ENCODE measurements at places on chromosomes 7 and 10.

DNA sequence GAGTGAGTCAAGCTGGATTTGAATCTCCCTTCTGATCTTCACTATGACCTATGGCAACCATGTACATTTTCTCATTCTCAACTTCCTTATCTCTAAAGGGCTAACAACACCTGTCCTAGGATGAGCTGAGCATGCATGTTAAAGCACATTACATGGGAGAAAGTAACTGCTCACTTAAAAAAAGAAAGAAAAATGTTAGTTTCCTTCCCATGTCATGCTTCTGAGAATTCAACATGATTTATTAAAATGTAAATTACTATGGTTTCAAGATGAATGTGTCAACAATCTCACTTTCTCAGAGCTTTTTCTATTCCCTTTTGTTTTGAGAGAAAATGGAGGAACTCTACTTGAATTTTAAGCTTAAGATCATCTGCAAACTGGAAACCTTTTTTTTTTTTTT, 295.3 kb downstream of the SKIDA1 start:
- no peak for DNase-seq

DNA sequence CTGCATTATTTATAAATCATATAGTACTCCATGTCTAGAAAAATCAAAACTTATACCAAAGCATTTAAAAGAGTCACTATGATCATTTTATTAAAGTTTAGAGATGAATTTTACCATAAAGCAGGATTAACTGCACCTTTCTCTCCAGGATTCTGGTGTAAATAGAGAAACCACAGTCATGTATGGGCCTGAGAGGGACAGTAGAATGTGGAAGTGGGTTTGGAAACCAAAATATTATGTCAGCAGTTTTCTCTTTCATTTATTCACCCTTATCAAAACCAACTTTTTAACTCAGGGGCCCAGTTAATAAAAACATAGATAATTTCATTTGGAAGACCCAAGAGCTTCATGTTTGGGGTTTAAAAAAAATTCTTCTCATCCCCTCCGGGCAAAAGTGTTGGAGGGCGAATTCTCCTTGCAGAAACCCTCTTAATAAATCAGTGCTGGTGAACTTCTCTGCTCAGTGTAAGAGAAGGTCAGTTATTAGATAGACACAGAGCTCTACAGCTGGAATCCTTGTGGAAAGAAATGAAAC, 266.2 kb downstream of the CREB5 start:
- DNase-seq: peak; percentile 33

- no peak for DNase-seq
Measured at GRCh38 chr7:104341546-104341945, 13.1 kb downstream of the LHFPL3 start.

DNA sequence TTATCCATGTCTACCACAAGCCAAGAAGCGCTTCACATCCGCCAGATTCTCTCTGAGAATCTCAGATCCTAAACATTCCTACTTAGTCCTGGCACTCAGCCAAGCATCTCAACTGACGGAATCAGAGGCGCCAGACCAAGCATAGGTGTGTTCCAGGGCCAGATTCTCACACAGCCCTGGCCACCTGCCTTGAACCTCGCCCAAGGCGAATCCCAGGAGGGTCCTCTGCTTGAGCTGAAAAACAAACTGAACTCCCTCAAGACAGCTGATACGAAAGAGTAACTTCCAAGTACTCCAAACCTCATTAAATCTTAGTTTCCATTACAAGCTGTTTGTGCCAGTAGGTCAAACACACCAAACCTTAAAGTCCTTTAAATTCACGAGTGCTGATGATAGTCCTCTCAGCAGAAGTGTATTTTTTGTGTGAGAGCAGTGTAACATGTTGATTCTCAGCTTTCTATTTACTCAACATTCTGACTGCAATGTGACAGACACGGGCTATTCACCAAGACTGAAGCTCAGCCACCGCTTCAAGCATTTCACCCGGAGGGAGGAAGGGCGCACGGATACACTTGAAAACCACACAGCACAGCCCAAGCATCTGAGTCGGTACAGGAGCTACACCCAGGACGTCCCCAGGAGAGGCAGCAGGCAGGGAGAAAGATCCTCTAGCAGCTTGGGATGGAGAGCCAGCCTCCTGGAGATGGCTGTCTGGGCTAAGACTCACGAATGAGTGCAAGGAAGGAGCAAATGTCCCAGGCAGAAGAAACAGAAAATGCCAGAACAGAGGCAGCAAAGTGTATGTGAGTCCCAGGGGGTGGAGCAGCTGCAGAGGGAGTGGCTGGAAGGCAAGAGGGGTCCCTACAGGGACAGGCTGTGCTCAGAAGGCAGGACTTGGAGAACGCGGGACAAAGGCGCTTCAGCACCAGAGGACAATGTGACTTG, 6.0 kb downstream of the PARD3 start:
- peak; percentile 54 for DNase-seq

DNA sequence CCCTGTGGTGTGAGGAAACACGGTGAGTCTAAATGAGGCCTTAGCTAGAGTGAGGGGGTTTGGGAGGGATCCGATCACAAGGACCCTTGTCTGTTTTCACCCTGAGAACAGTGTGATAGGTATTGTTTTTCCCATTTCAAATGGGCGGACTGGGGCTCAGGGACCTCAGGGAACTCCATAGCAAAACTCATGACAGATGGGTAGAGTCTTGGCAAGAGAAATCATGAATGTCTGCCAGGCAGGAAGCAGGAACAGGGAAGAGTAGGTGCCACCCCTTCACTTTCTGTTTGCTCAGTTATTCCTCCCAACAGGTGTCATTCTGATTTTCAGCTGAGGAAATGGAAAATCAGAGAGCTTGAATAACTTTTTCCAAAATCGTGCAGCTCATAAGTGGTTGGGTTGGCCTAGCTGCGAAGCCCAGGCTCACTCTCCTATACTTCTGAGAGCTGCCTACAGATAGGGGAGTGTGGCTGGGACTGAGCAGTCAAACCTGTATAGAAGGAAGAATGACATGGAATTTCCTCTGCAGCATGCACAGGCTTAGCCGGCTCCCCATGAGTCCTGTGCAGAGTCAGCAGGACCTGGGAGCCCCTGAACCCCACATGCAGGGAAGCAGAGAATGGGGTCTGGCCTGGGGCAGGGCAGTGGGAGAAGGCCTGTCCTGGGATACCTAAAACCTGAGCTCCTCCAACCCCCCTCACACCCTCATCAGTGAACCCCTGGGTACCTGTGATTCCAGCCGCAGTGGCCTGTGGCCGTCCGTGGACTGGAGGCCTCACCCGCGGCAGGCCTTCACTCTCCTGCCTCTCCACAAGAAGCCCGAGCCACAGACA, 17.6 kb upstream of the C10orf105 start:
- no peak for DNase-seq

DNA sequence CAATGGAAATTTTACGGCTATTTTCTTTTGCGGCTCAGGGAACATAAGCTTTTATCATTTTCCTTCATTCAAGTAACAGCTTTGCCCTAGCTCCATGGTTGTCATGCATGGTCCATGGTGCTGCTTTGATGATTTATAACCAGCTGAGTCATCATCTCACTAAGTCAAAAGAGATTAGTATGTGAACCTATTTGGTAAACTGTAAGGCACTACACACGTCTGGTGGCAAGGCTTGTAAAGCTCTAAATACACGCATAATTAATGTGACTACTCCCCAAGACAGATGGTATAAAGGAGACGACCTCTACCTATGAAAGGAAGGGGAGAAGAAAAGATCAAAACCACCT, 340.2 kb downstream of the KCNMA1 start:
- peak; percentile 63 for DNase-seq

GRCh38 chr7:151178236-151178635, 8.8 kb downstream of the ASB10 start:
- DNase-seq: no peak

DNA sequence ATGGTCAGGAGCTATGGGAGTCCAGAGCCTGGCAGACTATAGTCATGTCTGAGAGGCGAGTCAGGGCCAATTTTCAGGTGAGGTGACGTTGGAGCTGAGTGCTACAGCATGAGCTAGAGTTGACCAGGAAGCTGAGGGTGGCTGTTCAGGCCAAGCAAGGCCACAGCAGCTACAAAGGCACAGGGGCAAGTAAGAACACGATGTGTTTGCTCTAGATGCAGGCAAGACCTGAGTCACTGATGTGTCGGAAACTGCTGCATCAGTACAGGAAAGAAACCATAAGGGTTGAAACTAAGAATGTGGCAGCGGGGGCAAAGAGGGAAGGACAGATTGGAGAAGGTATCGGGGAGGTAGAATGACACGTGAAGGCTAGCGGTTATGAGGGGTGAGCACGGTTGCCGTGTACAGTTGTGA, 11.8 kb upstream of the RRP12 start:
- DNase-seq: no peak

- DNase-seq: no peak
Measured at GRCh38 chr10:42929993-42930392, 146.9 kb upstream of the RET start.

DNA sequence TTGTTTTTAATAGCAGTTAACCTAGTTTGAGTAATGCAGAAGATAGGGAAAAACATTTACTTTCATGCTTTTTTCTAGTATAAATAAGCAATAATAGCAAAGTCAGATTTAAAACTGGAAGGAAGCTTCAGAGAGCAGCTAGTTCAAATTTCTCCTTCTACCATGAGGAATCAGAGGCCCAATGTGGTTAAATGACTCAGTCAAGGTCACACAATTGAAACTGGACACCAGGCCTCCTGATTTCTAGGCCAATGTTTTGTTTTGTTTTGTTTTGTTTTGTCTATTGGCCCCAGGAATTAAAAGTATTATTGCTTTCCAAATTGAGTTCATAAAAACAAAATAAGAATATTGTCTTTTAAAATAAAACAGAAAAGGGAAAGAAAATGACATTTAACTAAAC, 122.3 kb downstream of the TRIL start:
- DNase-seq: peak; percentile 68

DNA sequence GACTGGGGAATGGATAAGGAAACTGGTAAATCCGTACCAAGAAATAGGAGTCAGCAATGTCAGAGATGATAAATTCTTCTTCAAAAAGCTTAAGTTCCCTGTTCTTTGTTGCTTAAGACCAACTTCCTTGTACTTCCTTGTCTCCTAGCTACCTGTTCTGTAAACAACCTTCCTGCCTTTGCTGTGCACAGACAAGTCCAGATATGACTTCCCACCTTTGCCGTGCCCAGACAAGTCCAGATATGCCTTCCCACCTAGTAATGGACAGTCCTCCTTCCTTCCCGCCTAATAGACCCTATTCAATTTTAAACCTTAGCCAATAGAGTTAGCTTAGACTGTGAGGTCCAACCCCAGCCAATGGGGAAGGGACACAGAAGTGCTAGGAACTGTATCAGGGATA, 2.5 kb upstream of the ZNF33A start:
- no peak for DNase-seq

- DNase-seq: no peak
Measured at GRCh38 chr10:14192746-14193145, 138.0 kb downstream of the FRMD4A start.

- DNase-seq: no peak
Measured at GRCh38 chr10:98696516-98696915, 249.8 kb upstream of the HPS1 start.

DNA sequence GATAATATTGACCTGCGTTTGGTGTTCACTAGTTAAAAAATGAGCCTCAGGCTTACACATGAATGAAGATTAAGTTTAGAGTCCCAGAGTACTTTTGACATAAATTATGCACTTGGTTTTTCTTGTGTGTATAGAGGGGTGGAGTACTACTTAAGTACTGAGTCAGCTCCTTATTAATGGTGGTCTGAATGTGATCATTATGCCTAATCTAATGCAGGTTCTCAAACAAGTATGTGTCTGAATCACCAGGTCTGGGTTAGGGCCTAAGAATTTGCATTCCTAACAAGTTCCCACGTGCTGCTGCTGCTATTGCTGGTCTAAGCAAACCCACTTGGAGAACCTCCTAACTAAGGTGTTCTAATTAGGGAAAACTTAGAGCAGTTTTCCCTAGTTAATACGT, 30.7 kb upstream of the STOX1 start:
- peak; percentile 57 for DNase-seq

- no peak for DNase-seq
Measured at GRCh38 chr10:50310560-50311174, 59.4 kb upstream of the ASAH2 start.

DNA sequence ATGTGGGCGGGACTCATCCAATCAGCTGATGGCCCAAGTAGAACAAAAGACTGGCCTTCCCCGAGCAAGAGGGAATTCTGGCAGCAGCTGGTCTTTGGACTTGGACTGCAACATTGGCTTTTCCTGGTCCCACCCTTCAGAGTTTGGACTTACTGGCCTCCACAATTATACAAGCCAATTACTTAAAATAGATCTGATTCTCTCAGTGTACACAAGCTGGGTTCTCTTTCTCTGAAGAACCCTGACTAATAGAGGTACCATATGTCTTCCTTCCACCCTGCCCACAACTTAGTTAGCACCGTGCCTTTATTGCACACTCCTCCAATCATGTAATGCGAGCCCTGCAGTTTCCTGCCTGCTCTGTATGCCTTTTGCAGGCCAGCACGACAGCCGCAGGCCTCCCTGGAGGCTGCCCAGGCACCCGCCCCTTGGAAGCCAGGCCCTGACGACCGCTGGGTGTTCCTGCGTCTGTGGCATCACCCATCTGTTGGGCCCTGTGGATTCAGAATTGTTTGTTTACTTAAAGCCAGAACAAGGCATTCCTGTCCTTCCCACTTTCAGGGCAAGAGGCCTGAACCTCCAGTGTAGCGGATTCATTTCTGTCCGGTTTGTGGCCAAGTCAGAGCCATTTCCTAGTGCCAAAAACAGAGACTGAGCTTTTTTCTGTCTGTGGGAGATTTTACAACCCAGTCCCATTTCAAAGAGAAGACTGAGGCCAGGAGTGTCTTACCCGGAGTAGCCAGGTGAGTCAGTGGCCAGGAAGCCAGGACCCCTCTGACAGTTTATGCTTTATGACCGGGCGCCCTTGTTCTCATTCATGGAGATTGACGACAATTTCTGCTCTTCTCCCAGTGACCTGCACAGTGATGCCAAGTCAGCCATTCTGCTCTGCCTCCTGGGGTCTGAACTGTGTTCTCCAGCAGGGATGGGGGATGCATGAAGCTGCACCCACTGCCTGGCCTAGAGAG, 968 bp upstream of the INMT start:
- DNase-seq: peak; percentile 95

- no peak for DNase-seq
Measured at GRCh38 chr7:135970682-135971365, 6.3 kb downstream of the MTPN start.

DNA sequence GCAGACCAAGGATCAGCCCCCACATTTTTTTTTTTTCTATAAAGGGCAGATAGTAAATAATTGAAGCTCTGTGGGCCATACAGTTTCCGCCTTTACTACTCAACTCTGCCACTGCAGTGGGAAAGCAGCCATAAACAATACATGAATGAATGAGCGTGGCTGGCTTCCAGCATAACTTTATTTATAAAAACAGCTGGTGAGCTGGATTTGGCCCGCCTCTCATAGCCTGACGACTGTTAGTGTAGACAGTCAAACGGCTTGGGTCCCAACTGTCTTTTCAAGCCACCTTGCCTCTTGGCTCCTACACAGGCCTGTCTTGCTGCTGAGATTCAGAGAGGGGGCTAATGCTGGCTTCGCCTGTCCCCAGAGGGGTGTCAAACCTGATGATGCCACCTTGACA, 169.8 kb upstream of the GPR26 start:
- DNase-seq: no peak

GRCh38 chr10:17112566-17112965, 17.0 kb downstream of the CUBN start:
- no peak for DNase-seq
